Posterior cingulate gyrus (tissue), 11 donors: ENCODE measurements at places on chromosomes 11 and 22.

DNA sequence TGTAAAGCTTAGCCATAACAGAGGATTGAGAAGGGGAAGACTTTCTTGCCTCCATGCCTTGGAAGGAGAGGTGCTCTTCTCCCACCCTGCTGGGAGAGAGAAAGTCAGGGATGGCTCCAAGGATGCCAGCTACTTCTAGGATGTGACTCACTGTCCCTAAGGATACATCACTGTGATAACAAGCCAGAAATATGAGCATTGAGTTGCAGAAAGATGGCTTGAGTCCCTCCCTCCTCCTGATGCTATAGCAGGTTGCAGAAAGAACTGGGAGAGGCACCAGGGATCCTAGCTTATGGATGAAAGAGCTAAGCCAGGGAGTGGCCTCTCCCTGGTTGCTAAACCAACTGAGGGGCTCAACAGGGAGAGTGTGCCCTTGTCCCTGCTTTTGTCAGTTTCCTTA, 27.8 kb upstream of the FJX1 start:
- no peak for DNase-seq

GRCh38 chr11:44316659-44317240, 6.8 kb upstream of the ALX4 start:
- no peak for DNase-seq

DNA sequence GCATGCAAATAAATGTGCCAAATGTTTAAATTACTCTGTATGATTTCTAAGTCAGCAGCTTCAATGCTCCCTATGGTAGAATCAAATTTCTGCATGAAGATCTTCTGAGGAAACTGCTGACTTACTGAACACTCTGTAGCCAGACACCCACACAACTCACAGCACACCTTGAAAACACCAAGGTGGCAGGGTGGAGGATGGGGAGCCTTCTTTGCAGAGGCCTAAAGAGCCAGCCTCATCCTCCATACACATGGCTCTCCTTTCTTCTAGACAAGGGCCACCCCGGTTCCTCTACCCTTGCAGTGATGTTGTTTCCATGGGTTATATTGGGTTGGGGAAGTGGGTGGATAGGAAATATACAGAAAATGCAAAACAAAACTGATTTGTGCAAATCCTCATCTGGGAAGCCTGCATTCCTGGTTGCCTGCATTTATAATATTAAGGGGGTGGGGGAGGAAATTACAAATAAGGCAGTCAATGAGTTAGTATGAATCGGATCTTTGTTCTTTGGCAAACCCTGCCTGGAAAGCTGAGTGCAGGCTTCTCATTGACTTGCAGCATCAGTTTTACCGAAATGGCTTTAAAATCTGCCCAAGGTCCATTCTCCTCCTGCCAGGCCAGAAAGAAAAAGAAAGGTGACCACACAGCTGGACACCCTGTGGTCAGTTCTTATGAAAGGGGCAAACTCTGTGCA, 15.8 kb upstream of the ETS1 start:
- DNase-seq = no peak

GRCh38 chr22:36764641-36765040, 11.3 kb downstream of the IFT27 start:
- no peak for DNase-seq

- no peak for DNase-seq
Measured at GRCh38 chr11:47495011-47495855, 46.3 kb upstream of the RAPSN start.

- no peak for DNase-seq
Measured at GRCh38 chr11:74077193-74077592, 68.3 kb upstream of the UCP3 start.

- no peak for DNase-seq
Measured at GRCh38 chr11:66287211-66287888, 1.6 kb downstream of the YIF1A start.

DNA sequence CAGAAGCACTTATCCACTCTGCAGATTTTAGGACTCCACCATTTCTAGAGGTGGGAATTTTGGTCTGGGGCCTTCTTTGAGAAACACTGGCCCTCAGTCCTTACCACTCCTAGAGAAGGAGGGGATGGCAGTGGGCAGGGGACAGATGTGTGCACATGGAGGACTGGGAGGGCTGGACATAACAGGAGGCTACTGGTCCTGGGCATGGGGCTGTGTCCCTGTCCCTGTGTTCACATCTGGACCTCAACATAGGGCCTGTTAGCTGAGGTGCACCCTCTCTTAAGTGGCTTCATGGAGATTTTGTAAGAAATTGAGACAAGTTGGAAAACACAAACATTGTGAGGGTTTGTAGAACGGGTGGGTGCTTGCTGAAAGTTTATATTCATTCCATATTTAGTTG, 103.4 kb downstream of the ATXN10 start:
- DNase-seq = no peak

- no peak for DNase-seq
Measured at GRCh38 chr22:48950151-48950915, 877.3 kb downstream of the BRD1 start.

DNA sequence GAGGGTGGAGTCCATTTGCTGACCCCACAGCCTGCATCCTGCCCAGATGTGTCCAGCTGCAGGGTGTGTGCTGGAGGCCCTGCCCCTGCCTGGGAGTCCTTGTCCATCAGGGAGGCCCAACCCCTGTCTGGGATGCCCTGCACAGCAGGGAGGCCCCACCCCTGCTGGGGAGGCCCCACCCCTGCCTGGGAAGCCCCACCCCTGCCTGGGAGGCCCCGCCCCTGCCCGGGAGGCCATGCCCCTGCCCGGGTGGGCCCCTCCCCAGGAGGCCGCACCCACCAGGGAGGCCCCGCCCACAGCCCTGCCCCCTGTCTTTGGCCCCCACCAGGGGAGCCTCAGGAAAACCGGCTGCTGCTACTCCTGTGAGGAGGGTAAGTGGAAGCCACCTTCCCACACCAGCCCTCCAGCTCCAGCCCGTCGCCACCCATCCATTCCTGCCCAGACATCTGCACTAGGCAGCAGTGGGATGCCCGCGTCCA, 37.2 kb downstream of the MUC5B start:
- DNase-seq = no peak

GRCh38 chr22:24433828-24434470, 6.5 kb downstream of the ADORA2A start:
- DNase-seq = no peak

- no peak for DNase-seq
Measured at GRCh38 chr11:19753451-19754106, 40.9 kb downstream of the NAV2 start.

- DNase-seq = no peak
Measured at GRCh38 chr11:103543456-103543855, 434.2 kb downstream of the DYNC2H1 start.

DNA sequence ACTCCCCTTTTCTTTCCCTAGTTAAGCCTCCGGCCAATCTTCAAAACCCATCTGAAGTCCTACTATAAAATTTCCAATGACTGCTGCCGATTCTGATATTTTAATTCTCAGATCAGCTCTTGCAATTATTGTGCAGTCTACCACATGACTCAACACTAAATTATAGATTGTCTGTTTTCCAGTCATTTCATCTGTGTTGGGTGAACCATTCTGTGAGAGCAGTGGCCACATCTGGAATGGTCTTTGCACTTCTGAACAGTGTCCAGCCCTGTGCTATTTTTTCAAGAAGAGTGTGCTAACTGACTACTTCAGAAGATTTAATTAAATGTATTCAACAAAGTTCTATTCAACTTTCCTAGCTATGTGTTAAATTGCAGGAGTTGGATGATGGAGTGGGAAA, 47.2 kb upstream of the MMP7 start:
- no peak for DNase-seq

GRCh38 chr22:23197836-23198235, 17.5 kb downstream of the BCR start:
- DNase-seq = no peak
